ENCODE measurements at places on chromosomes 12 and 14.

GRCh38 chr14:50106178-50106577 is 10.2 kb downstream of the VCPKMT start:
- no peak for DNase-seq

DNA sequence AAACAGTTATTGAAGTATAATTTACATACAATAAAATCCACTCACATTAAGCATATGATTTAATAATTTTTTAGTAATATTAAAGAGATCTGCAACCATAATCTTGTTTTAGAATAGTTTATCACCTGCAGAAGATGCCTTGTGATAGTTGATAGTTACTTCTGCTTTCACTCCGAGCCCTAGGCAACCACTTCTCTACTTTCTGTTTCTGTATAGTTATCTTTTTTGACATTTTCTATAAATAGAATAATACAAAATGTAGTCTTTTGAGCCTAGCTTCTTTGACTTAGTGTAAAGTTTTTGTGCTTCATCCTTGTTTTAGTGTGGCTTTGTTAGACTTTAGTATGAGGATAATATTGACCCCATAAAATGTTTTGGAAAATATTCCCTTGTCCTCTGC is 111.0 kb downstream of the MNAT1 start:
- DNase-seq, result no peak

GRCh38 chr14:35349496-35350365 is 54.8 kb downstream of the NFKBIA start:
- peak; percentile 56 for DNase-seq

- DNase-seq, result no peak
These were observed 55.2 kb downstream of the PELI2 start for GRCh38 chr14:56173365-56173922.

GRCh38 chr12:112341046-112341825 is 41.0 kb downstream of the HECTD4 start:
- DNase-seq, result no peak

DNA sequence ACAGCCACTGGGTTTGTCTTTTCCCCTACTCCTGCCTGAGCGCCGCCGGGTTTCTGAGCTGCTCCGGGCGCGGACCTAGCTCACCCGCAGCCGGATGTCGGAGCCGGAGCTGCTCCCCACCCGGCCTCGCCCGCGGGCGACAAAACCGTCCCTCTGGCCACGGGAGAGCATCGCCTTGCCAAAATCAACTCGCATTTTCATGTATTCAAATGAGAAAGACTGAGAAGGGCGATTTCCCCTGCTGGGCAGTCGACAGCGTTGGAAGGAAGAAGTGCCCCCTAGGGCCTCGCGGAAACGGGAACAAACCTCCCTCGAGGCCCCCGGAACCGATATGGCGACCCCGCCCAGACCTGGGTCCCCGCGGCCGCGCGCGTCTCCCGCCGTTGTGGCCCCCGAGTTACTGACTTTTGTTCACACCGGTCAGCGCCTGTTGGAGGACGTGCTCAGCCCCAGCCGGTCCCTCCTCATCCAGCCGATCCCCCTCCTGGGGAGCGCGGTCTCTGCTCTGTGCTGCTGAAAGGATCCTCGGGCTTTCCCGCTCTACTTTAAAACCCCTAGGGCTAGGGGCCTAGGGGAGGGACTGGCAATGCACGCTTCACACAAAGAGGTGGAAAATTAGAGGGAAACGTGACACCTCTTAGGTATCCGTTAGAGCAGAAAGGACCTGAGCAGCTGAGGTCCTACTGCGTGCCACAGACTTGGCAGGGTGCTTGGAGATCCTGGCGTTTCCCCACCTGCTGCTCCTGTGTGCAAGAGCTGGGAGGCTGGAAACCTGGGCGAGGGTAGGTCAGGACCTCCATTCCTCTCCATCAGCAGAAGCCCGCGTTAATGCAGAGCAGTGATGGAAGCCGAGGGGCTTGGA is 4.3 kb downstream of the TTC6 start:
- DNase-seq, result no peak

DNA sequence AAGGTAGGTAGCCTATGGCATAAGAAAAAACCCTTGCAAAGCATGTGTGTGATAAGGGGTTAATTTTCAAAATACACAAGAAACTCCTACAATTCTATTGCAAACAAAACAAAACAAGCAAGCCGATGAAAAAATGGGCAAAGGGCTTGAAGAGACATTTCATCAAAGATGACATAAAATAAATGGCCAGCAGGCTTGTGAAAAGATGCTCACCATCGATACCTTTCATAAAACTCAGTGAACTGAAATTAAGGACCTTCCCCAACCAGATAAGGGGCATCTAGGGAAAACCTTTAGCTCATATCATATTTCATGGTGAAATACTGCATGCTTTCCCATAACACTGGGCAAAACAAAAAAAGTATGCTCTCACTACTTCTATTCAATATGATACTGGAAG is 131.2 kb downstream of the PPM1H start:
- DNase-seq, result no peak

- DNase-seq, result no peak
These were observed 41.9 kb downstream of the MMAB start for GRCh38 chr12:109531411-109531810.

- DNase-seq, result no peak
These were observed 3.1 kb upstream of the GYS2 start for GRCh38 chr12:21607701-21608100.

- DNase-seq, result no peak
These were observed 17.5 kb upstream of the PPP1CC start for GRCh38 chr12:110760204-110760609.

GRCh38 chr14:74474376-74474775 is 18.7 kb downstream of the NPC2 start:
- no peak for DNase-seq

DNA sequence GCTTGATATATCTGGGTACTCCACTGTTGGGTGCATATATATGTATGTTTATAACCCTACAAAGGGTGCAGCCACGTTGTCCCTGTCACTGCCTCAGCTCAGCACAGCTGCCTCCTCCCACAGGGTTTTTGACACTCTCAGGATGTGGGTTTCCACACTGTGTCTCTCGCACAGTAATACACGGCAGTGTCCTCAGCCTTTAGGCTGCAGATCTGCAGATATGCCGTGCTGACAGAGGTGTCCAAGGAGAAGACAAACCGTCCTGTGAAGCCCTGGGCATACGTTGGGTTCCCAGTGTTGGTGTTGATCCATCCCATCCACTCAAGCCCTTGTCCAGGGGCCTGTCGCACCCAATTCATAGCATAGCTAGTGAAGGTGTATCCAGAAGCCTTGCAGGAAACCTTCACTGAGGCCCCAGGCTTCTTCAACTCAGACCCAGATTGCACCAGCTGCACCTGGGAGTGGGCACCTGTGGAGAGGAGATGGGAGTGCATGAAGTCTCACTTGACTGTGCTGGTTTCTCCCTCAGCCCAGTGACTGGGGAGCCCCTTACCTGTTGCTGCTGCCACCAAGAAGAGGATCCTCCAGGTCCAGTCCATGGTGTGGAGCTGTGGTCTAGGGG is 498.7 kb downstream of the TMEM121 start:
- no peak for DNase-seq

DNA sequence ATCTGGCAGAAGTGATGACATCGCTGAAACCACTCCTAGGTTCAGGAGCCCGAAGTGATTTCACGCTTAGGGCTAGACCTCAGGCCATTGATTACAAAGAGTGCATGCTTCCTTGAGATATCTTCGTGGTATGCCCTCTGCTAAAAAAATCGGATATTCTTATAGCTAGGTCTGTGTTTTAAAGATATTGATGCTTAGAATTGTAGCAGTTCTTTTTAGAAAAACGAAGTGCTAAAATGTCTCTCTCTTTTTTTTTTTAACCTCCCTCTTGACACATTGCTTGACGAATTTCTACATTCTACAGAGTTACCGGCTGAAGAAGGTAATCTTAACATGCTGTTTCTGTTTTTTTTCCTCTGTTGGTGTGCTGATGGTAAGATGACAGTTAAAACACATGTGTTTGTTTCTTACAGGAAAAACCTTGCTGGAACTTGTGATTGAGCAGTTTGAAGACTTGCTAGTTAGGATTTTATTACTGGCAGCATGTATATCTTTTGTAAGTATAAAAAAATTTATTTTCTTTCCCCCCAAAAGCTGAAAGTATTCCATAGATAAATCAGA is 1.3 kb downstream of the ATP2A2 start:
- no peak for DNase-seq

GRCh38 chr12:129215556-129215955 is 362.3 kb downstream of the GLT1D1 start:
- no peak for DNase-seq

DNA sequence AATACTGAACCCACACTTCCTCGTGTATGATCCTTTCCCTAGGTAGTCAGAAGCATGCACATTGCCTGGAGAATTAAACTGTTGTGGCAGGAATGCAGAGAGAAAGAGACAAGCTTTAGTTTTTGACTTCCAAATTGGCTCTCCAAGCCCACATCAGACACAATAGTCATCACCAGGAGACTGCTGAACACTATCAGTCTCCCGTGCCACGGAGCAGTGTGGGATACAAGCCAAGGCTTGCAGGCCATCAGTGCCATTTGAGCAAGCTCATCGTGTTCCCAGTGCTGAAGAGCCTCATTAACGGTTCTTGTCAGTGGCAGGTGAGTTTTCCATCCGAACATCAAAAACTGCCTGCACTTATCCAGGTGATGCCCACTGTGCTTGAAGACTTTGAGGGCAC is 410.8 kb downstream of the NAV3 start:
- DNase-seq, result no peak

DNA sequence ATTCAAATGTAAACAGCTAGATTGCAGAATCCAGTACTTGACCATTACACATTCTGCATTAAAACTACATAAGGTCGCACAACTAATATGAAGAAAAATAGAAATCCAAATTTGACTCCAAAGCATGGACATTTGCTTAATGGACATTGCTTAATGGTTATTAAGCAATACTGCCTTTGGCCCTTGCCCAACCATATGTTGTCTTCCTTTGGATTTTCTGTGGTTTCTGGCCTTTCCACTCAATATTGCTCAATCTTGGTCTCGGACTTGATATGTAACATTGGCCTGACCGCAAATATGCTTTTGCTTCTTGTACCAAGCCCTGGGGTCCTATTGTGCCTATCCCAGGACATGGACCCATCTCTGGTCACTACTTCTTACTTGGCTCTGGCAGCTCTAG is 67.2 kb downstream of the PTPRR start:
- DNase-seq, result no peak

GRCh38 chr12:58583529-58583928 is 336.8 kb downstream of the LRIG3 start:
- DNase-seq, result no peak

DNA sequence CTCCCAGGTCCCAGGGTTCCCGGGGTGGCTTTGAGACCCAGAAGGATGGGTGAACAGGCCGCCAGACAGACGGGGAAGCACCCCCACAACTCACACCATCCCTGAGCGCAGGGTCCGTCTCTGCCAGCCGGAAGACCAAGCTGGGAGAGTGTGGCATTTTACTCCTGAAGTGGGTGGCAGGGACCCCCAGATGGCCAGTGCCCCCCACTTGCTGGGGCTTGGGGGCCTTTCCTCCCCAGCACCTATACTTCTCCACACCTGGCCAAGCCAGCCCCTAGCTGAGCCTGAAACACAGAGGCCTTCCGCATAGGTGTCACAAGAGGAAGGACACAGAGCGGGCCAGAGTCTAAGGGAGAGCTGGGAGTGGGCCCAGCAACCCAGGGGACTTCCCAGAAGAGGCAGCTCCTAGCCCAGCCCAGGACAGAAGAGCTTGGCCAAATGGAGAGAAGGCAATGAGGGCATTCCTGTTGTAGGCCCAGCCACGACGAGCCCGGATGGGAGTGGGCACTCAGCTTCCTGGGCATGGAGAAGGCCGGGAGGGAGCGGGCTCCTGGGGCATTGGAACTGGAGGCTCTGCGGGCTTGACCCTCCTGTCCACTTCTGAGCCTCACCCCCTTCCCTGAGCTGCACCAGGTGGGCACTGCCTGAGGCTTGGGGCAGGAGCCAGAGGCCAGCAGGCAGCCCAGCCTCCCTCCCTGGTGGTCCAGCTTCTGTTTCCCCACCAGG is 3.3 kb downstream of the AHNAK2 start:
- no peak for DNase-seq

DNA sequence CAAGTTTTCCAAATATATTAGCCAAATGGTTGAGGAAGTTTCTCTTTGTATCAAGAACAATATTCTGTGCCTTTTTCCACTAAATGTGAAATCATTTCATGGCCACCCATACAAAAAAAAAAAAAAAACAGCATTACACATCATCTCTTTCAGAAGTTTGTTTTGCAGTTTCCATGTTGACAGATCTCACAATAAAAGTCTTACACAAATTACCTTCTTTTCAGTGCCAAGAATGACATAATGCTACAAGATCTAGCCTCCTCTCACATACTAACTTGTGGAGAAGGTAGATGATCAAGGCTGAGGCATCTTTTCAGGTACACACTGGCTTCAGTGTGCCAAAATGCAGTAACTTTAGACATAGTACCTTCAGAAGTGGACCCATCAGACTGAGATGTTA is 35.3 kb downstream of the PRKD1 start:
- no peak for DNase-seq

- no peak for DNase-seq
These were observed 49.2 kb upstream of the DICER1 start for GRCh38 chr14:95206534-95206933.
